Smooth muscle cell of bladder (primary cell): ENCODE measurements at places on chromosomes 5 and 9. TPM values are rescaled to one million over a fixed set of nuclear protein-coding genes. Genes with fewer than 3 reads are reported as not detected.

The TMEM174 gene
- total RNA-seq: not detected in 2 replicates

The TMC1 gene
- 0.18 and 0.43 TPM in 2 replicates for total RNA-seq

The PITX1 gene
- total RNA-seq: 88.2 and 208 TPM in 2 replicates

The SPINK13 gene
- 2.4 and 4.5 TPM in 2 replicates for total RNA-seq

The RNF208 gene
- under 0.01 and 0.18 TPM in 2 replicates for total RNA-seq

The PCDHGA2 gene
- 2.7 and 2.8 TPM in 2 replicates for total RNA-seq

The MSMP gene
- total RNA-seq: not detected in 2 replicates

The OR1J2 gene
- total RNA-seq: 0.14 TPM in 1 of 2 replicates, not detected in the other

The TXNDC8 gene
- not detected in 2 replicates for total RNA-seq

The SPATA31A3 gene
- not detected in 2 replicates for total RNA-seq
